ENCODE measurements at places on chromosomes 3 and 15.

- no peak for DNase-seq
Observed at GRCh38 chr3:128345196-128345595, 121.5 kb downstream of the DNAJB8 start.

DNA sequence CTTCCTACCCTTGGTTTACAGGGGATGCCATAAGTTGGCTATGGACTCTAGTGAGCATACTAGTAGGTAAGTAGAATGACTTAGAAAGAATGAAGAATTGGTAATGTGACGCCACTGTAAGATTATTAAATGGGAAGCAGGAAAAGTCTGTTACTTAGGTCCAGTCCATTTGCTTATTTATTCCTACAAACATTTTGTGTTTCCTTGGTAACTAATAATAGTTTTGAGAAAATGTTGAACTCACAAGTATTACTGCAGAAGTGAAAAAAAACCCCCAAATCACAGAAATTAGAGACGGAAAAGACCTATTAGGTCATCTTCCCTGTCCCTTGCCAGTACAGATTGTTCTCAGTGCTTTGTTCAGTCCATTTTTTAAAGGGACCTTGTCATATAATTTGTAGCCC, 63.5 kb downstream of the CMSS1 start:
- no peak for DNase-seq

DNA sequence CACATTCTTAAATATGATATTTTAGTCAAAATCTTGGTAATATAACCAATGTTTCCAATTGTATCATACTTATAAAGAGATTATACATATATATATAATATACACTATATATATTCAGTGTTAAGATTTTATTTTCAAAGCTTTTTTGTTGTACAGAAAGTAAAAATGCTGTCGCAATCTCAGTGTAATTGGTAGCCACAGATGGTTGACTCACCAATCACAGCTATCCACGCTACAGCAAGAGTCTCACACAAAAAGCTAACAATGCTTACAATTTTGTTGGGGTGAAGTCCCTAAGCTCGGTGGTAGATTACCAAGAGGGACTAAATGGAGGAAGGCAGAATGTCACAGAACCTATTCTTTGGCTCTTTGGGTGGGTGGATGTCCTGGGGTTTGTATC, 16.9 kb upstream of the CFAP161 start:
- DNase-seq: no peak

DNA sequence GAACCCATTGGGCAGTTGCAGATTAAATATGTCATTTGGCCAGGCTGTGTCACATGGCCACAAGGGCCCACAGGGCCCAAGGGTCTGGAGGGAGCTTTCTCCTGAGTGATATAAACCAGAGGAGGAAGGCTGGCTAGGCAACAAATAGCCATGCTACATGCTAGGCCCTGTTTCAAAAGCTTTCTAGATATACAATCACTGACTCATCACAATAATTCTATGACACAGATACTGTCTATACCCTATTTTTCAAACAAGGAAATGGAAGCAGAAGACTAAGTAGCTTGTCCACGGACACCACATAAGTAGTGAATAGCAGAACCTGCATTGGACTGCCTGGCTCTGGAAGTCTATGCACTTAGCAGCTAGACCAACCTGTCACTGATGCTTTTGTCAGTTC, 625.4 kb downstream of the NTRK3 start:
- DNase-seq: no peak

DNA sequence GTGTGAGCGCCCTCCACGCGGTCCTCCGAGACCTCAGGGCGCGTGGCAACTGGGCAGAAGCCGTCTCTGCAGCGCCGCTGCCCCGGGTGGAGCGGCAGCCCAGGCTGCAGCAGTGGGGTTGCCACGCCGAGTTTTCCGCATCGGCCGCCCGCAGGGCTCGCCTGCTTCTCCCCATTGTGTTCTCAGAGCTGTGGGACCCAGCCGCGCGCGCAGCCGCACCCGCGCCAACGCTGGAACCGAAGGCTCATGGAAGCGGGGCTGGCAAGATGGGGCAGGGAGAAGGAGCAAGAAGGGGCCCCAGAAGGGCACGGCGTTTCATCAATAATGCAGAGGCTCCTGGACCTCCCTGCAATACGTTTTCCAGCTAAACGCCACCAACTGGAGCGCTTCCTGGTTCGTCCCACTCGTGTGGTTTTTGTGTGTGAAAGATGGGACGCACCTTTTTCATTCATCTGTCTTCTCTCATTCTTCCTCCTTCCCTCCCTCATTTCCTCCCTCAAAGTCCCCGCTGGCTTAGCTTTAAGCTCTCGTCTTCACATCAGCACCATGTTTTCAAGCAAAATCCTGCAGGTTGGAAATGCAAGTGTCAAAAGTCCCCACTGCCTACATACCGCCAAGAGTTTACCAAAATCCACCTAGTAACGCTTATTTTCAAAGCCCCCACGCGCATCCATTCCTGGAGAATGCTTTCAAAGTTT, 1.2 kb downstream of the ROBO1 start:
- DNase-seq: no peak

- DNase-seq: no peak
Observed at GRCh38 chr15:82768414-82769054, 37.3 kb downstream of the FSD2 start.
